ENCODE measurements at places on chromosomes 7 and 10.
A peak's percentile ranks its signal among the peaks of the same experiment; 100 is the strongest.

DNA sequence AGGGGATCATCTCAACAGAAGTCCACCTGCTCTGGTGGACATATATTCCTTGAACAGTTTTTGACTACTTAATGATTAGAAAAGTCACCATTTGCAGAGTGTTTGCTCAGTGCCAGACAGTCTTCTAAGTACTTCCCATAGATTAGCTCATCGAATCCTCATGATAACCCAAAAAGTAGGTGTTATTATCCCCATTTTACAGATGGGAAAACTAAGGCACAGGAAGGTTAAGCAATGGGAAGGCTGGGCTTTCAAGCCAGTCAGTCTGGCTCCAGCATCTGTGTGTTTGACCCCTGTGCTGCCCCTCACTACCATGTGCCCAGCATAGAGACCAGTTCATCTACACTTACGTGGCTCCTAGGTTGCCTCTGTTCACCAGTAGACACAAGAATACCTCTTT, 15.9 kb downstream of the CDHR3 start:
- DNase-seq = no peak
- no peaks in the 10 kb centered on the region for H3K27me3 ChIP-seq
- no peaks in the 10 kb centered on the region for H3K36me3 ChIP-seq
- H3K27ac ChIP-seq = no peak overlapping the region
- no peak overlapping the region for H3K4me3 ChIP-seq

DNA sequence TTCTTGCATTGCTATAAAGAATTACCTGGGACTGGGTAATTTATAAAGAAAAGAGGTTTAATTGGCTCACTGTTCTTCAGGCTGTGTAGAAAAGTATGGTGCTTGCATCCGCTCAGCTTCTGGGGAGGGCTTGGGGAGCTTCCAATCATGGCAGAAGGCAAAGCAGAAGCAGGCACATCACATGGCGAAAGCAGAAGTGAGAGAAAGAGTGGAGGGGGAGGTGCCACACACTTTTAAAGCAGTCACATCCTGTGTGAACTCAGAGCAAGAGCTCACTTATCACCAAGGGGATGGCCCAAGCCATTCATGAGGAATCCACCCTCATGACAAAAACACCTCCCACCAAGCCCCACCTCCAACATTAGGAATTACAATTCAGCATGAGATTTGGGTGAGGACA, 303.5 kb downstream of the OTUD1 start:
- no peaks in the 10 kb centered on the region for H3K36me3 ChIP-seq
- no peak overlapping the region for H3K4me3 ChIP-seq
- no peaks in the 10 kb centered on the region for H3K27me3 ChIP-seq
- no peak overlapping the region for H3K27ac ChIP-seq

DNA sequence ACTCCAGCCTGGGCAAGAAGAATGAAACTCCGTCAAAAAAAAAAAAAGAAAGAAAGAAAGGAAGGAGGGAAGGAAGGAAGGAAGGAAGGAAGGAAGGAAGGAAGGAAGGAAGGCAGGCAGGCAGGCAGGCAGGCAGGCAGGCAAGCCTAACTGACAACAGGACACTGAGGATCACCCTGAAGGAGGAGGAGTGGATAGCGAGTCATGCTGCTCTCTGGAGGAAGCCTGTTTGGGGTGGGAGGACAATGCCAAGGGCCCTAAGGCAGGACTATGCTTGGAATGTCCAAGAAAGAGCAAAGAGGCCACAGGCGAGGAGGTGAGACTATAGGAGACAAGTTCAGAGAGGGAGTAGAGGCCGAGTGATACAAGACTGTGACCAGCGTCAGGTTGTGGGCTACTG, 107.0 kb upstream of the PARD3 start:
- no peaks in the 10 kb centered on the region for H3K36me3 ChIP-seq
- no peak overlapping the region for H3K27ac ChIP-seq
- H3K27me3 ChIP-seq = no peaks in the 10 kb centered on the region
- H3K4me3 ChIP-seq = no peak overlapping the region
- DNase-seq = no peak

DNA sequence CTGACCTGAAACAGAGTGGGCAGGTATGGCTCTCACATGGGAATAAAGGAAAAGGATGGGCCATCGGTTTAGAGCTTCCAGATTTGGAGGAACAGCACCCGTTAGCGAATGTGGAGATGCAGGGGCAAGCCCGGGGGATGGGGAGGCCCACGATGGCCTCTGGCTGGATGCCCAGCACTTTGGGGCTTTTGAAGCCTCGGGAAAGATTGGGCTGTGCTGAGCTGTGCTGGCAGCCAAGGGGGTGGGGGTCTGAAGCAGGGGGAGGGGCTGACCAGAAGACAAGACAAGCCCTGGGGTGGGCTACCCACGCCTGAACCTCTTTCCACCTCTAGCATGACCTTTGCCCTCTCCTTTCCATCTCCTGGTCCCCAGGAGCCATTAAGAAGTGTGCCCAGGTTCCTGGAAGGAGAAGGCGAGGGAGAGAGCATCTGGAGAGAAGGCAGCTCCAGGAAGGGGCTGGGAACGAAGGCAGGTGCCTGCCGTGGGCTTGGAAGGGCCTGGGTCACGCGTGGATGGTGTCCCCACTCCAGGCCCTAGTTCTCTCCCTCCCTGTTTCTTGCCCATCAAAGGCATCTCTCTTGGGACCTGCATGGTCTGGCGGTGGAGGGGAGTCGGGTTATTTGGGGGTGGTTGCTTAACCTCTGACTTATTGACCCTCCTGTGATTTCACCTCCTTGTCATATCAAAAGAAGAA, 39.7 kb downstream of the JAKMIP3 start:
- no peak overlapping the region for H3K4me3 ChIP-seq
- no peaks in the 10 kb centered on the region for H3K27me3 ChIP-seq
- no peaks in the 10 kb centered on the region for H3K36me3 ChIP-seq
- no peak for DNase-seq
- H3K27ac ChIP-seq = no peak overlapping the region

GRCh38 chr10:124903111-124903510, 38.8 kb upstream of the ZRANB1 start:
- H3K36me3 ChIP-seq = no peaks in the 10 kb centered on the region
- H3K4me3 ChIP-seq = no peak overlapping the region
- peak; percentile 86 for DNase-seq
- peak overlapping the region; percentile 26 for H3K27ac ChIP-seq

DNA sequence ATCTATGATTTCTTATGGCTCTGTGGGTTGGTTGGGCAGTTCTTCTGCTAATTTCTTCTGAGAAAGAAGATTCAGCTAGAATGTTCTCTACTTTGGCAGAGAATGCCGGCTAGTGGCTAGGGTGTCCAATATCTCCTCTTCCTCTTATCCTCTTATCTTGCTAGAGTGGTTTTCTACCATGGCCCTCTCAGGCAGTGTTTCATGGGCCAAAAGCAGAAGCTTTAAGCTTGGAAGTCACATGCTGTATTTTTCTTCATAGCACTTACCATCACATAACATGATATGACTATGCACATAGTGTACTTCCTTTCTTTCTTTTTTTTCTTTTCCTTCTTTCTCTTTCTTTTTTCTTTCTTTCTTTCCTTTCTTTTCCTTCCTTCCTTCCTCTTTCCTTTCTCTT, 140.0 kb downstream of the ITGB8 start:
- no peak for DNase-seq
- H3K27ac ChIP-seq = no peak overlapping the region
- H3K4me1 ChIP-seq = no peaks in the 10 kb centered on the region
- H3K4me3 ChIP-seq = no peak overlapping the region
- H3K27me3 ChIP-seq = no peaks in the 10 kb centered on the region
- no peaks in the 10 kb centered on the region for H3K36me3 ChIP-seq

DNA sequence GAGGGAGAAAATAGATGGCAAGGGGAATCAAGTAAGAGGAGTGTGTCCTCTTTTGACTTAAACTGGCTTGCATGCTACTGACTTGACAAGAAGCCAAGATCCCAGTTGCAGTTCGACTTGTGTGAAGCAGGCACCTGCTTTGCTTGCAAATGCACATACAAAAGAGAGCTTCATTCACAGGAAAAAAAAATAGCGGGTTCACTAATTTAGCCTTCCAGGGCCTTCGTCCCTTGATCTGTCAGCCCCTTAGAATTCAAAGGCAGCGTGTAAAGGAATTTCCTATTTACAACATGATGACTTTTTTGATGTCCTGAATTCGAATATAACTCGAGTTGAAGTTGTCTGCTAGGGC, 192.1 kb downstream of the CELF2 start:
- no peaks in the 10 kb centered on the region for H3K36me3 ChIP-seq
- no peak overlapping the region for H3K4me3 ChIP-seq
- H3K27me3 ChIP-seq = no peaks in the 10 kb centered on the region
- no peak for DNase-seq

DNA sequence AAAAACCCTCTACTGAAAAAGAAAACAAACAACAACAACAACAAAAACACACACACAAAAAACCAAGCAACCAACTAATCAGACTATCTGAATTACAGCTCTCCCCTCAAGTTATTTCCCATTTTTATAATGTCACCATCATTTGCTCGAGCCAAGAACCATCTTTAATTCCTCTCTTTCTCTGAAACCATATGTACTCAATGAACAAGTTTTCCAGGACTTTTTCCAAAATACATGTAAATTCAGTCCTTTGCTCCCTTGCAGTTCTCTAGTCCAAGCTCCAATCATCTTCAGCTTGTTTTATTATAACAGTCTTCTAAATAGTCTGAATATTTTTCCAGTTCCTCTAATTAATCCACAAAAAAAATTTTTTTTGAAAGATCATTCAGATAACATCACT, 506.0 kb downstream of the NXPH1 start:
- H3K36me3 ChIP-seq = no peaks in the 10 kb centered on the region
- no peak overlapping the region for H3K4me3 ChIP-seq
- no peak overlapping the region for H3K27ac ChIP-seq
- no peaks in the 10 kb centered on the region for H3K27me3 ChIP-seq
- no peak for DNase-seq

- H3K27ac ChIP-seq = no peak overlapping the region
- H3K27me3 ChIP-seq = no peaks in the 10 kb centered on the region
- DNase-seq = no peak
- no peaks in the 10 kb centered on the region for H3K4me1 ChIP-seq
Observed at GRCh38 chr10:34916314-34916713, 101.2 kb upstream of the PARD3 start.

GRCh38 chr7:18419456-18419855, 76.1 kb upstream of the HDAC9 start:
- peak overlapping the region; percentile 10 for H3K27ac ChIP-seq
- no peaks in the 10 kb centered on the region for H3K36me3 ChIP-seq
- H3K27me3 ChIP-seq = no peaks in the 10 kb centered on the region
- DNase-seq = no peak

DNA sequence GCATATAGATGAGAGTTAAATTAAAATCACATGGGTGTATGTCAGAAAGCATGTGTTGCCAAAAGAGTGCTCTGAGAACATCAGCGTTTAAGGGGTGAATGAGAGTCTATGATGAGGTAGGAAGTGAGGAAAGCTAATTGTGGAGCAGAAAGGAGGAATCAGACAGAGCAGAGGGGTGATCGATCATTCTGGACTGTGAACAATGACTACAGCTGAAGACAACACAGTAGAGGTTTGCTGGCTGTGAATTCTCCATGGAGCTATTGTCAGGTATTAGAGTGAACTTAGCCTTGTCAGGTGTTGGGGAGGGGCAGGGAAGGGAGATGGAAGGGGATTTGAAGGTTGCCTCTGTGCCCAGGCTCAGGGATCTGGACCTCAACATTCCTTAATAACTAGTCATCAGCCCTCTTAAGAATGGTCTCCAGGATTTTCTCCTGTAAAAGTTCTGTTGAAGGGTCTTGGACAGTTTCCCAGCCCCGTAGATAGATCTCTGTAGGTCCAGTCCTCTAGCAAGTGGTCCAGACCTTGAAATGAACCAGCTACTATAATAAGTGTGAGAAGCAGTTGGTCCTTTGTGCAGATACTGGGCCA, 57.1 kb downstream of the KIF5B start:
- DNase-seq = no peak
- H3K4me3 ChIP-seq = no peak overlapping the region
- no peaks in the 10 kb centered on the region for H3K27me3 ChIP-seq
- no peak overlapping the region for H3K27ac ChIP-seq
- H3K36me3 ChIP-seq = no peaks in the 10 kb centered on the region

DNA sequence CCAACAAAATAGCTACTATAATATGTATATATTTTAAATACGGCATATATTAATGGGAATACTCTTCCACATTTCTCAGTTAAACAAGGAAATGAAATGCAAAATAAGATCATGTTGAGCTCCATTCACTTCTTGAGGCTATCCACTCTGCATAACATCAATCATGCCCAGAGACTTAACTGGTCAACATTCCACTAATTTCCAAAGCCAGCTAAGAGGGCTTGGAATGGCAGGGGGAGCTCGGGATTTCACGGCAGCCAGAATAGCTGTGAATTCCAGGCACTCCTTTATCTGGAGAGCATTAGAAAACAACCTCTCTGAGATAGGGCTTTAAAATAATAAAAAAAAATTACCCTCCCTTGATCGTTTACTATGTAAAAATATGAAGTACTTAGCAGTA, 194.9 kb upstream of the CDCA7L start:
- H3K36me3 ChIP-seq = peaks cover 43% of the 10 kb centered on the region
- no peak for DNase-seq
- no peaks in the 10 kb centered on the region for H3K27me3 ChIP-seq
- H3K27ac ChIP-seq = no peak overlapping the region
- H3K4me3 ChIP-seq = no peak overlapping the region
